Stimulated activated CD4-positive, alpha-beta T cell treated with anti-CD3 and anti-CD28 coated beads, Interleukin-1b, Interleukin-23, amount 100 ng/mL, for 1 hour (primary cell): ENCODE measurements at places on chromosomes 1 and 21.

GRCh38 chr1:236848274-236848923 is 53.3 kb downstream of the MTR start:
- no peak for DNase-seq

GRCh38 chr1:171963762-171964161 is 122.5 kb downstream of the DNM3 start:
- DNase-seq = no peak

GRCh38 chr1:65371544-65371943 is 48.9 kb upstream of the LEPR start:
- DNase-seq = no peak

DNA sequence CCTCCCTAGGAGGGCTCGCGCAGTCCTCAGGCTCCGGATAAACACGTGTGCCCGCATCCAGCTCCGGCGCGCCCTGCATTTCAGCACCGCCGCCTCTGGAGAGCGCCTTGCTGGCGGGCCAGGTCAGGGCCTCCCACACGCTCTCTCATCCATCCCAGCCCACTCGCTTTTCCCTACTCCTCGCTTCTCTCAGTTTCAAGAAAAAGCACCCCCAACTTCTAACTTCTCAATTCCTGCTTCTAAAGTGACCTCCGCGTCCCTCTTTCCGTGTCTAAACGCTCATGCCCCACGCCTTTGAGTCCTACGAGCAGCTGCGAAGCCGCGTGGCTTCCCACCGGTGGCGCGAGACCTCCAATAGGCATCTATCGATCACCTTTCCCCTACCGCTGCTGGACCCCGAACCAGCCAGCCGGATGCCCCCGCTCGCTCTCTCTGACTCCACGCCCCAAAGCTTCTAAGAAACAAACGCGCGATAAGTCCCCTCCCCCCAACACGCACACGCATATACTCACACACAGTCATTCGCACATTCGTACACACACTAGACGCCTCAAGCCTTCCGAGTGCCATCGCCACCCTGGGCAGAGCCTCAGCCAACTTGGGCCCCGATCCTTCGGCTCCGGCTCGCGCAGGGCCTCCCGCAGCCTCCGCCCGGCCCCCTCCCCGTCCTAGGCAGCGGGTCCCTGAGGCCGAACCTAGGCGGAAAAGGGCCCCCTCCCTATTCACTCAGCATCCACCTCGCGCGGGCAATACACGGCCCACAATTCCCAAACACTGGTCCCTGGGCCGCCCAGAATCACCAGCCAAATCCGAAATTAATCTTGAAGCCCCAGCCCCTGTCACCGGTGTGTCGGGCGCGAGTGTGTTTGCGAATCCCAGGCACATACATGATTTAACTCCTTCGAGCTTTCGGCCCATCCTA is 1.1 kb downstream of the NMNAT2 start:
- DNase-seq = no peak
